ENCODE measurements at places on chromosomes 7 and 10. TPM values are rescaled to one million over a fixed set of nuclear protein-coding genes. Genes with fewer than 3 reads are reported as not detected.

CYP2C9 gene
- total RNA-seq: not detected

SPDYE2B gene
- total RNA-seq: not detected

DNA sequence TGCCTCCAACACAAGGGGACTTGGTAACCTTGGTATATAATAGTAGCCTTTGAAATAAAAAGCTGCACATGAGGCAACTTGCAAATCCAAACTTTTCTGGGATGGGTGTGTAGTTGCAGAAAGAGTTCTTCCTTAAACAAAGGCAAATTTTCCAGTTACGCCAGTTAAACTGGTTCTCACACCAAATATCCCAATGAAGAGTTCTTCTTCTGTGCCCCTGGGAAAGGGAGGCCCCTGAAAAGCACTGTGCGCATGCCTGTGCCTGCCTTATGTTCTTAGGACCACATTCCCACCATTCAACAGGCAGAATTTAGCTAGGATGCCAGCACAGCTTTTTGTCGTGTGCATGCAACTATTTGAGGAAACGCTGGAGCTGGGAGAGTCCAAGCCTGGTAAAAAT lies 164.8 kb upstream of the SLC25A13 start:
- no peak for DNase-seq

C10orf143 gene
- 1.3 TPM for total RNA-seq

HTR5A gene
- not detected for total RNA-seq

TCERG1L gene
- total RNA-seq: not detected

GRCh38 chr10:121854809-121855445 lies 72.9 kb downstream of the ATE1 start:
- DNase-seq: no peak

- DNase-seq: no peak
These were observed 32.4 kb downstream of the NSUN6 start for GRCh38 chr10:18619016-18619415.

GRCh38 chr7:6023974-6024435 lies 7.2 kb upstream of the ANKRD61 start:
- no peak for DNase-seq

LBX1 gene
- not detected for total RNA-seq

GRCh38 chr7:28889290-28889689 lies 68.8 kb downstream of the TRIL start:
- no peak for DNase-seq

- DNase-seq: no peak
These were observed 18.3 kb downstream of the ZDHHC16 start for GRCh38 chr10:97464226-97464625.

STAG3 gene
- 0.35 TPM for total RNA-seq

OPALIN gene
- not detected for total RNA-seq

MBLAC1 gene
- 0.52 TPM for total RNA-seq

DNAJB12 gene
- 18.1 TPM for total RNA-seq

MACC1 gene
- total RNA-seq: 0.46 TPM
